ENCODE measurements at places on chromosomes 6 and 20.

- no peak overlapping the region for H3K4me3 ChIP-seq
- no peak overlapping the region for H3K27ac ChIP-seq
- H3K36me3 ChIP-seq: no peaks in the 10 kb centered on the region
- H3K4me1 ChIP-seq: no peaks in the 10 kb centered on the region
- DNase-seq: no peak
- no peaks in the 10 kb centered on the region for H3K27me3 ChIP-seq
These were observed 8.4 kb upstream of the IRF4 start for GRCh38 chr6:382883-383810.

- H3K4me1 ChIP-seq: no peaks in the 10 kb centered on the region
- no peak for DNase-seq
- H3K4me3 ChIP-seq: no peak overlapping the region
- H3K36me3 ChIP-seq: peaks cover 93% of the 10 kb centered on the region
- no peak overlapping the region for H3K27ac ChIP-seq
These were observed 56.8 kb downstream of the MYH7B start for GRCh38 chr20:35012227-35013069.

- peaks cover 15% of the 10 kb centered on the region for H3K27me3 ChIP-seq
- no peaks in the 10 kb centered on the region for H3K36me3 ChIP-seq
- H3K4me3 ChIP-seq: no peak overlapping the region
- peaks cover under 1% of the 10 kb centered on the region for H3K4me1 ChIP-seq
- no peak overlapping the region for H3K27ac ChIP-seq
These were observed 105.9 kb downstream of the LY86 start for GRCh38 chr6:6694368-6694780.

- no peaks in the 10 kb centered on the region for H3K27me3 ChIP-seq
- no peak for DNase-seq
- H3K36me3 ChIP-seq: no peaks in the 10 kb centered on the region
- peaks cover 16% of the 10 kb centered on the region for H3K4me1 ChIP-seq
- H3K4me3 ChIP-seq: no peak overlapping the region
- H3K27ac ChIP-seq: no peak overlapping the region
These were observed 128.2 kb upstream of the PTPN1 start for GRCh38 chr20:50381771-50382593.

DNA sequence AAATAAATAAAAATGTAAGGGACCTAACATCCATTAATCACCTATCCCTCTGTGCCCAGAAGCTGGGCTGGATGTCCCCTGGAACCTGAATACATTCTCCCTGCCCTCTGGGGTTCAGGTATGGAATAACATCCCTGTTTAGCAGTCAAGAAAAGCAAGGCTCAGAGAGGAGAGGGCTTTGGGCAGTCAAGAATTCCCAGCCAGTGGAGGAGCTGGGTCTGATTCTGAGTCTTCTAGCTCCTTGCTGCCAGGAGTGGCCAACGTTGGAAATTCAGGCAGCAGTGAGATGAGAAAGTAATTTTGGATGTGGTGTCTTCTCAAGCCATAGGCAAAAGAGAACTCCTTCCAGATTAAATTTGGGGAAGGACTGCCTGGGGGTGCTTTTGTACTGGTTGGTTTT is 42.6 kb upstream of the ZNFX1 start:
- H3K27ac ChIP-seq: no peak overlapping the region
- no peak for DNase-seq
- no peaks in the 10 kb centered on the region for H3K36me3 ChIP-seq
- peaks cover 19% of the 10 kb centered on the region for H3K4me1 ChIP-seq
- peaks cover 37% of the 10 kb centered on the region for H3K27me3 ChIP-seq

DNA sequence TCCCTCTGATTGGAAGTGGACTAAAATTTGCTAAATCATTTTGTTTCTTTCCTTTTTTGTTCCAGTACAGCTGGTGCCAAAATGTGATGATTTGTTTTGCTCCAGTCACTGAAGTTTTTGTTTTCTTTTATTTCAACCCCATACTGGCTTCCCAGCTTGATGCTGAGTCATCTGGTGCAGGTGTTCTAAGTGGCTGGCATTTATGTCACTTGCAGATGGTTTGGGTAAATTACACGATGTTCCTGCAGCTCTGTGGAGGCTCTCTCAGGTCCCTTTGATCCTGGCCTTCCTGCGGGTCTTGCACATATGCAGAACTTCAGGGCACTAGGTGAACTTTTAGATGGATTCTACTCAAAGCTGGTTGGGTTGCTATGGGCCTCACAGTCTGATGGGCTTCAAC is 577.7 kb downstream of the HAO1 start:
- H3K27me3 ChIP-seq: no peaks in the 10 kb centered on the region
- H3K4me3 ChIP-seq: no peak overlapping the region
- H3K4me1 ChIP-seq: no peaks in the 10 kb centered on the region
- H3K27ac ChIP-seq: no peak overlapping the region

DNA sequence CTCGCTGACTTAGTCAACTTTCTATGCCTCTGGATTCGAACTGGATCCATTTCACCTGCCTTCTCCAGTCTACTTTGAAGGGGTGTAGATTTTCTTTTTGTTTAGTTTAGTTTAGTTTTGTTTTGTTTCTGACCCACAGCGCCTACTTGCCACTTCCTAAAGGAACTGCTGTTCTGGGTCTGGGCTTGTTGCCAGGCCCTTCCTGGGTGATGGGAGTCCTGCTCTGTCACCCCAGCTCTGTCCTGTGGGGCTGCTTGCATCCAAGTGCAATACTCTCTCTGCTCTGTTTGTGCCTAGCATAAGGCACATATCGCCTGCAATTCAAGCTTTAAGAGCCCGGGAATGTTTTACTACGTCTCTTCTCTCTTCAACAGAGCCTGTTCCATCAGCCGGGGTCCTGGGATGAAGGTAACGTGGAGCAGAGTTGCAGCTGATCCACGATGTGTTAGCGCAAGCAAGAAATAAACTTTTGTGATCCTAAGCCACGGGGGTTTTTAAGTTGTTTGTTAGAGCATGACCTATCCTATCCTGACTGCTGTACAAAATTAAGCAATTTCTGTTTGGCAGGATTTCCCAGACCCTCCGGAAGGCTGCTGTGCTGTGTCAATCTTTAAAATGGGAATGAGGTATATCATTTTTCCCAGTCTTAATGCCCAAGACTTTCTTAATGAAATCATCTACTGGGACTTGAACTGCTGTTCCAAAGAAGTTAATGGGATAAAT is 30.9 kb upstream of the TAGAP start:
- no peaks in the 10 kb centered on the region for H3K36me3 ChIP-seq
- H3K4me3 ChIP-seq: no peak overlapping the region
- H3K4me1 ChIP-seq: no peaks in the 10 kb centered on the region
- no peak overlapping the region for H3K27ac ChIP-seq

DNA sequence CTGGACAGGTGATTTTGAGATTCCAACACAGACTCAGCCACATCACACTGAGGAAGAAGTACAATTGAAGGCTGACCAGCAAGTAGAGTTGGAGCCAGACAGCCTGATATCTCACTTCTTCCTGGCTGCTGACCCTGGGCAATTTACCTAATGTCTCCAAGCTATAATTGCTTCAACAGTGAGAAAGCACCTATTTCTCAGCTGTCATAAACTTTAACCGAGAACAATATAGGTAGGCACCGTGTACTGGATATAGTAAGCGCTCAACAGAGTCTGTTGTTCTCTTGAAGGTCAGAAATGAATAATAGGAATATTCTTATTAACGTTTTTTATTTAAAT is 28.3 kb downstream of the STX7 start:
- H3K27ac ChIP-seq: no peak overlapping the region
- H3K27me3 ChIP-seq: no peaks in the 10 kb centered on the region
- no peaks in the 10 kb centered on the region for H3K4me1 ChIP-seq
- DNase-seq: no peak
- no peaks in the 10 kb centered on the region for H3K36me3 ChIP-seq
- H3K4me3 ChIP-seq: no peak overlapping the region

DNA sequence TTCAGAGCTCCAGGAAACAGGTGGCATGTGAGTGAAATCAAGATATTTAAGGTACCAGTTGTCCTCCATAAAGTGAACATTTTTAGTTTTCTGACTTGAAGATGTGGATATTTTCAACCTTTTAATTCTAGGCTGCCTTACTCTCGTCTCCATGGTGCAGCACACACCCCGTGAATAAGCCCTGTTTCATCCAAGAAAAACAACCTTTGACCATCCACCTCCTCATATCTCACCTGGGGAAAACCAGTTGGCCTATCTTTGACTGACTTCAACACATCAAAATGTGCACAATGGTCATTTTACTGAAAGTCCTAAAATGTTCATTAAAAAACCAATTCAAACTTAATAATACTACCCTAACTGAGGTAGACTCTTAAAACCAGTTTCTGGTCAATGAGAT is 73.8 kb upstream of the CD2AP start:
- H3K4me3 ChIP-seq: no peak overlapping the region
- DNase-seq: no peak
- H3K27ac ChIP-seq: no peak overlapping the region
- H3K27me3 ChIP-seq: no peaks in the 10 kb centered on the region
- no peaks in the 10 kb centered on the region for H3K4me1 ChIP-seq

GRCh38 chr6:94956910-94957309 is 620.4 kb upstream of the MANEA start:
- H3K27me3 ChIP-seq: no peaks in the 10 kb centered on the region
- H3K27ac ChIP-seq: no peak overlapping the region
- H3K36me3 ChIP-seq: no peaks in the 10 kb centered on the region
- no peak overlapping the region for H3K4me3 ChIP-seq
- H3K4me1 ChIP-seq: no peaks in the 10 kb centered on the region

DNA sequence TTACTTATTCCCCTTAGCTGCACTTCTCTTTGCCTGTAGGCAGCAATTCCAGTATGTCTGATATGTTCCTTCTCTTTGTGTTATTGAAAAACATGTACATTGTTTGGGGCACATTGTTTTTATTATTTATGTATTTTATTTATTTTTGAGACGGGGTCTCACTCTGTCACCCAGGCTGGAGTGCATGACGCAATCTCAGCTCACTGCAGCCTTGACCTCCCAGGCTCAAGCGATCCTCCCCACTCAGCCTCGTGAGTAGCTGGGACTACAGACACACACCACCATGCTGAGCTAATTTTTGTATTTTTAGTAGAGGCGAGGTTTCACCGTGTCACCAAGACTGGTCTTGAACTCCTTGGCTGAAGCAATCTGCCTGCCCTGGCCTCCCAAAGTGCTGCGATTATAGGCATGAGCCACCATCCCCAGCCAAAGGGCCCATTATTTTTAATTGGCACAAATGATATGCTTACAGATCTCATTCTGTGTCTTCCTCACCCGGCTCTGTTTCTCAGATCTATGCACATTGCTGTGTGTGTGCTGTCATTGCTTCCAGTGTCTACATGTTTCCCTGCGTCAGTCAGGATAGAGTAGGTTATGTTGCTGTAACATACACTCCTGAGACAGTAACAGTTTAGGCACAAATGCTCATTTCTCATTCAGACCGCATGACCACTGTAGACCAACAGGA is 54.1 kb upstream of the NELFCD start:
- H3K36me3 ChIP-seq: no peaks in the 10 kb centered on the region
- peaks cover 11% of the 10 kb centered on the region for H3K4me1 ChIP-seq
- no peak for DNase-seq
- no peak overlapping the region for H3K27ac ChIP-seq
- H3K27me3 ChIP-seq: no peaks in the 10 kb centered on the region

- no peak for DNase-seq
- no peak overlapping the region for H3K27ac ChIP-seq
- H3K27me3 ChIP-seq: no peaks in the 10 kb centered on the region
These were observed 1157.7 kb upstream of the MAP3K7 start for GRCh38 chr6:91744566-91744965.

DNA sequence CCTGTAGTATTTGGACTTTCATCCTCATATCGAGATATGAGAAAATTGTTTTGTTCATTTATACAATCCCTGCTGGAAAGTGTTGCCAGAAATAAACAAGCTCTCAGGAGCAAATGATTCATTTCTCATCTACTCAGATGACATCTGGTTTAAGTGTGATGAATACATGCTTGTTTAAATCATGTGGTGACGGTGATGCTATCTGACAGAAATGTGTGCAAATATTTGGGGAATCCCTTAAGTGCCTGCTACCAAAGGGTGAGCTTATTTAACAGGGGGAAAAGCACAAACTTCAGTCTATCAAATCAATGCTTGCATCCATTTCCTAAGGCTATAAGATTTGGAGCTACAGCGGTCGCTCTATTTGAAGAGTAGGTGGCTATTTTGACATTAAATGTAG is 368.3 kb upstream of the SASH1 start:
- H3K36me3 ChIP-seq: no peaks in the 10 kb centered on the region
- H3K27ac ChIP-seq: no peak overlapping the region
- no peaks in the 10 kb centered on the region for H3K4me1 ChIP-seq
- no peaks in the 10 kb centered on the region for H3K27me3 ChIP-seq
- H3K4me3 ChIP-seq: no peak overlapping the region
- no peak for DNase-seq

DNA sequence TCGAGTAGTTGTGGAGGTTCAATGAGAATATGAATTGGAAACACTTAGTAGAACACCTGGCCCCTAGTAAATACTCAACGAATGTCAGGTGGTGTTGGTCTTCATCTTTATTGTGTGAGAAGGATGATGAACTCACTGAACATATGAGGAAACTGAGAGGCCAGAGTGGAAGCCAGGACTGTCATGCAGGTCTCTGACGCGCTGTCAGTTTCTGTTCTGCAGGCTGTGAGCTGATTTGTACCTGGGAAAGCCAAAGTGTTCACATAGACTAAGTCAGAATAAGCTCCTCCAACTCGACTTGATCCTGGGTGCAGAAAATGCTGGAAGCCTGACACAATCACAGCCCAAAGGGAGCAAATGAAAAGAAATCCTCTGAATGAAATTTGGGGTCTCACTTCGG is 222.2 kb downstream of the LY86 start:
- no peaks in the 10 kb centered on the region for H3K4me1 ChIP-seq
- H3K27me3 ChIP-seq: no peaks in the 10 kb centered on the region
- H3K27ac ChIP-seq: no peak overlapping the region
- H3K4me3 ChIP-seq: no peak overlapping the region
- no peaks in the 10 kb centered on the region for H3K36me3 ChIP-seq

DNA sequence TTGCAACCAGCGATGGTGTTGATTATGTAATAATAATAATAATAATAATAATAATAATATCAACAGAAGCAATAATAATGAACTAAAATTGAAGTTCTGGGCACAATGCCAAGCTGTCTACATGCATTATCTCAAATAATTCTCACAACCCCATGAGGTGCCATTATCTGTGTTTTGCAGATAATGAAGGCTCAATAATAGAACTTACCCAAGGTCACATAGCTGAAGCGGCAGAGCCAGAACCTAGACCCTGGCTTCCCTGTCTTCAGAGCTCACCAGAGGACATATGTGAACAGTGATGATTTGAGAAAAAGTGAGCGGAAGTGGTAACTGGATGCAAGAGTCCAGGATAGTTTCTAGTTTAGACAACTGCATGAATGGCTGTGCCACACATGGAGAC is 91.0 kb downstream of the HIVEP1 start:
- H3K4me3 ChIP-seq: no peak overlapping the region
- H3K4me1 ChIP-seq: no peaks in the 10 kb centered on the region
- no peak overlapping the region for H3K27ac ChIP-seq
- H3K27me3 ChIP-seq: no peaks in the 10 kb centered on the region
- no peak for DNase-seq

GRCh38 chr6:106084106-106084988 is 1.8 kb upstream of the PRDM1 start:
- no peaks in the 10 kb centered on the region for H3K4me1 ChIP-seq
- no peak overlapping the region for H3K4me3 ChIP-seq
- H3K27ac ChIP-seq: no peak overlapping the region
- H3K36me3 ChIP-seq: no peaks in the 10 kb centered on the region
- H3K27me3 ChIP-seq: no peaks in the 10 kb centered on the region

- H3K27me3 ChIP-seq: no peaks in the 10 kb centered on the region
- no peak overlapping the region for H3K27ac ChIP-seq
- H3K36me3 ChIP-seq: no peaks in the 10 kb centered on the region
- H3K4me1 ChIP-seq: no peaks in the 10 kb centered on the region
These were observed 237.0 kb downstream of the NKAIN2 start for GRCh38 chr6:124040655-124041054.

Data from tibial artery (tissue), 4 donors.